ENCODE measurements at places on chromosomes 12 and 14. TPM values are rescaled to one million over a fixed set of nuclear protein-coding genes. Genes with fewer than 3 reads are reported as not detected.

GRCh38 chr12:115103884-115104883, 420.2 kb upstream of the TBX3 start:
- no peak for DNase-seq
- H3K27ac ChIP-seq, result no peak overlapping the region
- no peaks in the 10 kb centered on the region for H3K4me1 ChIP-seq
- H3K4me3 ChIP-seq, result no peak overlapping the region
- H3K27me3 ChIP-seq, result no peaks in the 10 kb centered on the region

The SOAT2 gene
- 1.7 TPM for total RNA-seq

The ACIN1 gene
- 221 TPM for total RNA-seq

GRCh38 chr12:118402251-118402650, 25.9 kb downstream of the SUDS3 start:
- no peak overlapping the region for H3K4me3 ChIP-seq
- H3K4me1 ChIP-seq, result no peaks in the 10 kb centered on the region
- H3K27me3 ChIP-seq, result no peaks in the 10 kb centered on the region

Data from activated CD4-positive, alpha-beta T cell treated with anti-CD3 and anti-CD28 coated beads, Interleukin-2, amount 10 ng/mL, durations not matched to agents 7 days and 5 days (primary cell).